Activated T-helper 1 cell treated with anti-CD3 and anti-CD28 coated beads, Interleukin-12 subunit alpha, Interleukin-12 subunit beta, Interleukin-2, Interleukin-4 antibody, amounts not matched to agents 30 ng/mL and 10 ng/mL and 1 ng/mL, durations not matched to agents 14 hours and 24 hours and 36 hours (primary cell): ENCODE measurements at places on chromosomes 16 and 17. TPM values are rescaled to one million over a fixed set of nuclear protein-coding genes. Genes with fewer than 3 reads are reported as not detected.
A peak's percentile ranks its signal among the peaks of the same experiment; 100 is the strongest.

- no peaks in the 10 kb centered on the region for H3K36me3 ChIP-seq
- peaks cover 20% of the 10 kb centered on the region for H3K4me1 ChIP-seq
- peaks cover 19% of the 10 kb centered on the region for H3K27me3 ChIP-seq
Observed at GRCh38 chr16:57629516-57630406, 1.3 kb downstream of the ADGRG1 start.

- no peak overlapping the region for H3K4me3 ChIP-seq
- H3K27ac ChIP-seq = peak overlapping the region; percentile 19
- H3K36me3 ChIP-seq = no peaks in the 10 kb centered on the region
- peaks cover 14% of the 10 kb centered on the region for H3K4me1 ChIP-seq
Observed at GRCh38 chr17:62098623-62099231, 33.6 kb upstream of the MED13 start.

GRCh38 chr17:70527364-70527888 lies 358.1 kb downstream of the KCNJ2 start:
- no peaks in the 10 kb centered on the region for H3K4me1 ChIP-seq
- no peak for DNase-seq
- no peak overlapping the region for H3K27ac ChIP-seq

DNA sequence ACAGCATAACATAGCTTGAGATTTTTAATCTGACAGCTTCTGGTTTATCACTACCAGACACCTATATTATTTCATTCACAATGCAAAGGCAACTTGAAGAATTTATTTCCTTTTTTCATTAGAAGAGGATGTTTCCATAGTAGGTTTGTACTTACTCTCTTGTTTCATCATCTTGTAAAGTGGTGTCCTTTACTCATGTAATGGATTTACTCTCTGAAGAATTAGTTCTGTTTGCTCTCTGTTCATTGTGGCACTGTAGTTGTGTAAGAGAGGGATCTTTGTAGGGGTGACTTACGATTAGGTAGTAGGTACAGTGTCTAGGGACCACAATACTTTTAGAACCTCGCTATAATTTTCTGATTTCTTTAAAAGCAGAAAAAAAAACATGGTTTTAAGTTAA lies 256.1 kb downstream of the BCAS3 start:
- no peak for DNase-seq
- no peak overlapping the region for H3K4me3 ChIP-seq

DNA sequence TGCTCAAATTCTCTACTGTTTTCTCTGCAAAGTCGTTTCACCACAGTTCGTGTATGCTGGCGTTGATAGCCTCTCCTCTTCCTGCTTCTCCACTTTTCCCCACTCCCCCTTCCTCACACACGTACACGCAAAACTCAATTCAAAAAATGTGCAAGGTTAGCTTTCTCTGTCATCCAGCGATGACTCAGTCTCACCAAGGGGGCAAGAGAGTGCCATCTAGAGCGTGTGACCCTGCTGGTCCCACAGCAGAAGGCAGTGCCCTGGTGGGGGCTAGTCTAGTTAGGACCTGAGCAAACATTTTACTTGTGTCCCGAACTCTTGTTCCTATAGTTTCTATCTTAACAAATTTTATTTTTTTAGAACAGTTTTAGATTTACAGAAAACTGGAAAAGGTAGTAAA lies 121.2 kb upstream of the CHMP6 start:
- no peak for DNase-seq
- peaks cover 51% of the 10 kb centered on the region for H3K36me3 ChIP-seq
- H3K4me1 ChIP-seq = peaks cover 85% of the 10 kb centered on the region
- peak overlapping the region; percentile 88 for H3K27ac ChIP-seq
- H3K4me3 ChIP-seq = peak overlapping the region; percentile 47
- no peaks in the 10 kb centered on the region for H3K27me3 ChIP-seq

GRCh38 chr16:11603331-11603750 lies 16.6 kb upstream of the LITAF start:
- no peaks in the 10 kb centered on the region for H3K36me3 ChIP-seq
- H3K27me3 ChIP-seq = peaks cover 13% of the 10 kb centered on the region
- DNase-seq = no peak

DNA sequence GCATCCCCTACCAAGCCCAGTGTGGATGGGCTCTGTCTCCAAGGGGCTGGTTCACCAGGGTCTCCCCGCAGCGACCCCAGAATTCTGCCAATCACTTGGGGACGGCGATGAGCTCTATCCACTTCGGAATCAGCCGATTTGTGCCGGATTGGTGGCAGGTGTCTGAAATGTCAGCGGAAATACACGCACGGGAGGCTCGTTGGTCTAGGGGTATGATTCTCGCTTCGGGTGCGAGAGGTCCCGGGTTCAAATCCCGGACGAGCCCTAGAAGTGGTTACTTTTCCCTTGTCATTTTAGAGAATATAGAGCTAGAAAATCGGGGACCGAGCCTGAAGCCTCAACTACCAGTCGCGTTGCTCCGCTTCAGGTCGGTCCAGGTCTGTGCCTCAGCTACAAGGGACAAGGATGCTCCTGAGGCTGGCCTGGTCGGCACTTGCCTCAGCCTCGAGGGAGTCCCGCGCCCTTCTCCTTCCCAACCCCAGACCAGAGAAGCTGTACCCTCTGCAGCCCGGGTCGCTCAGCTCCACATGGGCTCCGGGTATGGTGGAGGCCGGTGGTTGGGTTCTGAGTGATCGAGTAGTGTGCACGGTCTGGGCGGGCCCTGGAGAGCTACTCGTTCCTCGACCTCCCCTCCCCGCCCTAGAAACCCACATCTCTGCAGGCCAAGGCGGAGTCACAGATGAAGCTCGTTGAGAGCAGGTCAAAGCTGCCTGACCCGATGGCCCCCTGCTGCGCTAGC lies 16.0 kb upstream of the OR1F1 start:
- peaks cover 66% of the 10 kb centered on the region for H3K27me3 ChIP-seq
- H3K4me3 ChIP-seq = peak overlapping the region; percentile 73
- peak overlapping the region; percentile 82 for H3K27ac ChIP-seq

GRCh38 chr16:65547772-65548446 lies 426.0 kb upstream of the CDH11 start:
- no peaks in the 10 kb centered on the region for H3K36me3 ChIP-seq
- H3K27ac ChIP-seq = no peak overlapping the region
- H3K4me1 ChIP-seq = no peaks in the 10 kb centered on the region

DNA sequence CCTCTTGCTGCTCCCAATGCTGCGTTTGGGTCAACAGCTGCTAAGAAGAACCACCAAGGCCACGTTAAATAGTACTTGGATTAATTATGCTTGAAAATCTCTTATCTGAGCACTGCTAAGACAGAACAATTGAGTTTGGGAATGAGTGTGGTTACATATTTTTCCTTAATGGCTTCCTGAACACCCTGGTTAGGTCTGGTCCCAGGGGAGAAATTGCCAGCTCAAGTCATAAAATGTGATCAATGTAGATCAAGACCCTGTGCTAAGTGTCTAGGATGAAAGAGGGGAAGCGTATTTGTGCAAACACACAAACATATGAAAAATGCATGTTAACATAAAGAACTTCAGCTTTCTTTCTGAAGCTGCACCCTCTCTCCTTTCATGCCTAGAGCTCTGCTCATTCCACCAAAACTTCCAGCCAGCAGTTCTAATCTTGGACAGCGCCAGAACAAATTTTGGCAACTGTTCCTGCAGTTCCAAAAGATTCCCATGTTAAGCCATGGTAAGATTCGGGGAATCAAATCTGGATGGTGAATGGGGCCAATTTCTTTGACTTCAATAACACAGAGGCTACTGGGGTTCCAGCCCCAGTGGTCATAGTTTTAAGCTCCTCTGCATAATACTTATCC lies 72.0 kb downstream of the ZFHX3 start:
- no peaks in the 10 kb centered on the region for H3K36me3 ChIP-seq
- no peak overlapping the region for H3K27ac ChIP-seq
- H3K4me1 ChIP-seq = no peaks in the 10 kb centered on the region
- no peak for DNase-seq

TBC1D28 gene
- total RNA-seq = 0.08 TPM in 1 of 2 replicates, not detected in the other

CRLF3 gene
- total RNA-seq = 45.6 and 49.5 TPM in 2 replicates

PPP1R1B gene
- not detected in 2 replicates for total RNA-seq

GP2 gene
- total RNA-seq = not detected in 2 replicates

DRC3 gene
- not detected in 2 replicates for total RNA-seq
